MCF 10A (cell line): ENCODE measurements at places on chromosomes 1 and 21. TPM values are rescaled to one million over a fixed set of nuclear protein-coding genes. Genes with fewer than 3 reads are reported as not detected.

DNA sequence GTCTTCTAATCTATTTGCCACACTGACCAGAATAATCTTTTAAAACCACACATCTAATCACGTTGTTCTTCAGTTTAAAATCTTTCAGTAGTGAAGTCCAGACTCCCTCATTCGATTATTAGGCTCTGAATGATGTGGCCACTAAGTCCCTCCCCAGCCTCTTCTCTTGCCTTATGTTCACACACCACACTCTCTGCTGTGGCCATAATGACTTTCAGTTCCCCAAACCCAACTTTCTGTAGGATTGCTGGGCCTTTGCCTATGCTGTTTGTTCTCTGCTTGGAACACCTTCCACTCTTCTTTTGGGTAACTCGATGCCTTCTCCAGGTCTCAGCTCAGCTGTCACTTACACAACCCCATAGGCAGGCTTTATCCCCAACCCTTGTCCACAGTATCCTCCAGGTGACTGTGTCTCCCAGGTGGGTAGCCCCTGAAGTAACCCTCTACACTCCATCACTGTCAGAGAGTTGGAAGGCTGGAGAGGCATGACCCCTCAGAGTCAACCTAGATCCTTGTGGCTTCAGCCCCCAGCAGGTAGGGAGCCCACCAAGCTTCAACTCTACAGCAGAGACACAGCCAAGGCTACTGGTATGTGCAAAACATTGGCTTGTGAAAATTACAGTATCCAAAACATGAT, 8.4 kb upstream of the SLC37A1 start:
- no peak for DNase-seq

The C1orf141 gene
- total RNA-seq, result not detected in 2 replicates

GRCh38 chr1:184082541-184083415, 31.2 kb downstream of the TSEN15 start:
- DNase-seq, result no peak

The SMCP gene
- not detected in 2 replicates for total RNA-seq

The TCEANC2 gene
- total RNA-seq, result 3.6 and 6.0 TPM in 2 replicates

DNA sequence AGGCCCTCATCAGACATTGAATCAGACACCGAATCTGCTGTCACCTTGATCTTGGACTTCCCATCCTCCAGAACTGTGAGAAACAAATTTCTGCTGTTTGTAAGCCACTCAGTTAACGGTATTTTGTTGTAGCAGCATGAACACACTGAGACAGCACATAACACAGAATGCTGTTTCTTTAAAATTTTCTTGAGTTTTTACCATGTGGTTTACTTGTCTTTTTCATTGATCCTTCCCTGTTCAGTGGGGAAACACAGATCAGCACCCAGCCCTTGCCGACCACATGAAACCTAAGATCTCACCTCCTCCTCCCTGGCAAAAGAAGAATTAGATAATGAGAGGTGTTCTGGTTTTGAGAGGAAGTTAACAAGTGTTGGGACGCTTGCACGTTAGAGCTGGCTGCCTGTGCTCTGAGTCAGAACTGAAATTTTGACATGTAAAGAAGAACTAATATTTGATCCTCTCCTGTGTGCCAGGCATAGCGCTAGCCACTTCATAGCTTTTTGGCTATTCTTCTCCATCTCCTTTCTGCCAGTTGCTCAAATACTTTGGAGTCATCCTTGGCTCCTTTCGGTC, 179.6 kb downstream of the DHRS3 start:
- DNase-seq, result peak; percentile 39

The ACTN2 gene
- total RNA-seq, result not detected in 2 replicates

The IFI44L gene
- 8.0 and 11.9 TPM in 2 replicates for total RNA-seq

GRCh38 chr1:46187106-46187869, 10.9 kb downstream of the POMGNT1 start:
- DNase-seq, result no peak

DNA sequence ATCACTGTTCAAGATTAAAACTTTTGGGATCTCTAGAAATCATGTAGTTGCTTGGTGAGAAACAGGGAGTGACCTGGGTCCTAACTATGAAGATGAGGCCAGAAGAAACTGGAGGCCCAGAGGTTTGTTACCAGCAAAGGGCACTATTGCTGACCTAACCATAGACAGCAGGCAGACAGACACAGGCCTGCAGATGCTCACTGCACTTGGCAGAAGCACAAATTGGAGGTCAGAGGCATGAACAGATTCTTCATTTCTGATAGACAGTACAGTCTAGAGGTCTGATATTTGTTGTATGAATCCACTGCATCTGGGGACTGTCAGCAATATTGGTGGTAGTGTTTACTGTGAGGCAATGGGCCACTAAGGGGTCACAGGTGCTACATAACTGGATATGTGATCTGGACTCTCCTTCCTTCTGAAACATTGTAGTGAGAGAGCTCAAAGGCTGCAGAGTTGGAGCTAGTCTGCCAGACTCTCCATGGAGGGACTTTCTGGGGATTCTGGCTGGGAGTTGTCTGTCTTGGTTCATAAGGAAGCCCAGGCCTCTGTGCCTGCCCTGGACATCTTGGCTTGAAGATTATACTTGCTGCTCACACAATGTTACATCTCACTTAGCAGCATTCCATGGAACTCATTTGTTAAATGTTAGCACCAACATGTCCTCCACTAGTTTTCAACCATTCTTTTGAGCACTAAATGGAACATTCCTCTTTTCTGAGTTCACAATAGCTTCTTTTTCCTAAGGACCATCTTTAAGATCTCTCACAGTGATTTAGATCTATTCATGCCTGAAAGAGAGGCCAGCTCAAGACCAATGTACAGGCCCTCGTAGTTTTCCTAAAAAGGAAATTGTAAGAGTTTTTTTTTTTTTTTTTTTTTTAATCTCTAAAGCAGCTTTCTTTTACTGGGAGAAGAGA, 26.9 kb upstream of the CCN1 start:
- DNase-seq, result no peak

DNA sequence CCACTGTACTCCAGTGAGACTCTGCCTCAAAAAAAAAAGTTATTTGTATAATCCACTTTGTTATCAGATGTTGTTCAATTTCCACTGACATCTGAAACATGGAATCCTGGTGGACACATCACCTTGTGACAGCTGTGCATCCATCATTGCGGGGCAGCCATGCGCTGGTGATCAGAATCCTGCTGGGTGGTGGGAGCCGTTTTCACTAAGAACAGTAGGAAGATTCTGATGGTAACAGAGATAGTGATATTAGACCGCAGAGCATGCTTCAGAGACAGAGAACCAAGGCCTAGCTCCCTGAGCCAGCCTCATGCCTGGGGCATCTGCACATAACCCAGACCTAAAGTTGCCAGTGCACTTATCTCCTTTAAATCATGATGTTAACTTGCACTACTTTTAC, 3.1 kb upstream of the SPRR3 start:
- DNase-seq, result no peak

DNA sequence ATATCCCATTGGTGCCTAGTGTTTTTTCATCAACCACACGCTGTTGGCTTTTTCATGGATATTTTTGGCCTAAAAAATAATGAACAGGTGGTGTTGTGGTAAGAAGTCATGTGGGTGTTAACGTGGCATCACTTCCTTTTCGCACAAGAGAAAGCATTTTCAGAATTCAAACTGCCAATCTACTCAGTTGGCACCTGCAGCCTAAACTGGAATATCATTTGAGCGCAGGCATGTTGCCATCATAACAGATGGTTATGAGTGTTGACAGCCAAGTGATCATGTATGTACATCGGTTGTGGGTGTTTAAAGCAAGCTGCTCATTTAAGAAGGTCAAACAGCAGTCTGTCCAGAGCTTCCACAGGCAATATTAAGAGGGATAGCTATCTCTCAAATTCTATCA, 1963.0 kb downstream of the NCAM2 start:
- no peak for DNase-seq

The SAMD11 gene
- total RNA-seq, result not detected in 2 replicates

DNA sequence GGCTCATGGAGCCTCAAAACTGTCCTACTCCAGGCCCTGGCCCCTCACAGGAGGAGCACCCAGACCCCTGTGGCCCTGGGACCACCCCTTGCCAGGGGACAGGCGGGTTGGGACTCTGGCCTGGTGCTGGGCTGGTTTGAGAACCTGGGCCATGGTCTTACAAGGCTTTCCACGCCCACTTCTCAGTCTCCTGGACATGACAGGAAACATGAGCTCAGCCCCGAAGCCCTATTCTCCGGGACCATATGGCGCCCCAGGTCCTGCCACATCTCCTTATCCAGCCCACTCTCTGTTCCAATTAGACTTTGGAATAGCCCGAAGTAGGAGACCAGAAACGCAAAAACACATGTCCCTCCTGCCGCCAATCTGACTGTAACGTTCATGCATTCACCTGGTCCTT, 47.9 kb downstream of the KCNAB2 start:
- no peak for DNase-seq

- DNase-seq, result no peak
Observed at GRCh38 chr1:107695341-107695740, 269.6 kb downstream of the VAV3 start.

The ARL8A gene
- 94.8 and 126 TPM in 2 replicates for total RNA-seq

GRCh38 chr21:44473915-44474555, 18.7 kb downstream of the LRRC3 start:
- no peak for DNase-seq

The WARS2 gene
- 17.4 and 27.7 TPM in 2 replicates for total RNA-seq

DNA sequence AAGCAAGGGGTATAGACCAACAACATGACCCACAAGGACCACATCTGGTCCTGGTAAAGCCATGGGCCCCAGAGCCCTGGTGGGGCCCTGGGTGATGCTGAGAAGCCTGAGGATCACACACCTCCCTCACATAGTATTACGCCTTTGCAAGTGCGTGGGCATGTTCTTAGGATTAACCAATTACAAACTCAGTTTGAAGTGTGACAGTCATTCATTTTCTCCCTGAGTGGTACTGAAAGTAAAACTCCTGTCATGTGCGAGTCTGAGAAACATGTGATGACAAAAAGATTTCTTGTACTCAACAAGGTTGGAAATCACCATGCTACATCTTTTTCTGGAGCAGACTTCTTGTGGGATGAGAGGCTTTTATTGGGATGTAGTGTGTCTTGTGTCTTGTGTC, 315.3 kb upstream of the DUSP10 start:
- no peak for DNase-seq

The ARMH1 gene
- 0.65 and 0.96 TPM in 2 replicates for total RNA-seq

DNA sequence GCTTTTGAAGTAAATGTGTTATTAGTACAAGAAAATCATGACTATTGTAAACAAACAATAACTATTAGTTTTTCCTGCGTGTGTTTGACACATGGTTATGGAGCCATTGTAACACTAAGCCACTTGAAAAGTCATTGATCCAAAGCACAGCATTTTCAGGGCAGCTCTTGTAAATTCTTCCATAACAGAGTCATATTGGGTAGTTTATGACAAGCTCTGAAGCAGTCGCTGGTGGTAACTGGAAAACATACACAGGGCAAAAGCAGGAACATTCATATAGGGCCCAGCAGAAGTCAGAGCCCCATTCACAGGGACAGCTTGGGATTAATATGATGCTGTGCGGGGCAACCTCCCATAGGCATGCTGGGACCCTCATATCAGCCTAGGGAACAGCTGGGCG, 483.2 kb upstream of the PTBP2 start:
- no peak for DNase-seq

The TGFB2 gene
- 5.3 and 6.3 TPM in 2 replicates for total RNA-seq

DNA sequence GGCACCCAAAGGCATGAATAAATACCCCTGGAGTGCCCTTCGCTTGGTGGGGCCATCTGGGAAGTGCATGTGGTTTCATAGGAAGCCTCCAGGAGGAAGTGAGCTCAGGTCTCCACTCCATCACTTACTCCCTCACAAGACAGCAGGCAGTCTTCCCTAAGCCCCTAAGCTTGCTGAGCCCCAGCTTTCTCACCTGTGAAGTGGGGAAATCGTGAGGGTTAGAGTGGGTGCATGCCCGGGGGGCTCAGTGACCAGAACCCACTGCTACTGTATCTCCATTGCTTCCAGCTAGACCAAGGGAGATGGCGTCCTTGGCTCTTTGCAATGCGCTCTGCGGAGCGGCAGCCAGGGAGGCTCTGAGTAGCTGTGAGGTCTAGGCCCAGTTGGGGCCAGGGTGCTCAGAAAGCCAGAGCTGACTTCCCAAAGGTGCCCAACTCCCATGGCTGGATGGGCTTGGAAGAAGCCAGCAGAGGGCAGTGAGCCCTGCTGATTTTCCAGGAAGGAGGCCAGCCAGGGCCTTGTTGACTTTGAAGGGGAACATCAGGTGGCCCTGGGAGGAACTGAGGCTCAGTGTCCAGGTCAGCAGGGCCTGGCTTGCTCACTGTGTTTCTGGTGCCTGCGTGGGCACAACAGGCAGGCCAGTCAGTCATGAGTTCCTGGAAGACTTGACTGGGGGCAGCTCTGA, 27.3 kb downstream of the CDCP2 start:
- DNase-seq, result peak; percentile 36

GRCh38 chr1:187847531-187847930, 1018.8 kb downstream of the PLA2G4A start:
- DNase-seq, result no peak

The GJA9 gene
- not detected in 2 replicates for total RNA-seq
